Frontal cortex (tissue), 4 donors: ENCODE measurements at places on chromosomes 5 and 9.

DNA sequence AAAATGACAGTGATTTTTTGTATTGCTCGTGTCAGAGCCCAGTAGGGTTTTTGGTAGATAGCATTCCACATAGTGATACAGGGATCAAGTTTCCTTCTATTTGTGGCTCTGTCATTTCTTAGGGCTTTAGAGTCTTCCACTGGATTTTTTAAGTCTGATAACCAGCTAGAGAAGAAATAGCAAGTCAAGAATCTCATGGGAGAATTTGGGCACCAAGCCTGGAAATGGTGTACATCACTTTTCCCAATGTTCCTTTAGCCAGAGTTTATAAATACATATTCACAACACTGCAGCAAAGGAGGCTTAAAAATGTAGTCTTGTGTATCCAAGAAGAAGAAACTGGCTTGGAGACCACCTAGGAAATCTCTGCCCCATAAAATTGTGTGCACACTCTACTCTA, 647.1 kb upstream of the KLF4 start:
- no peak for DNase-seq

DNA sequence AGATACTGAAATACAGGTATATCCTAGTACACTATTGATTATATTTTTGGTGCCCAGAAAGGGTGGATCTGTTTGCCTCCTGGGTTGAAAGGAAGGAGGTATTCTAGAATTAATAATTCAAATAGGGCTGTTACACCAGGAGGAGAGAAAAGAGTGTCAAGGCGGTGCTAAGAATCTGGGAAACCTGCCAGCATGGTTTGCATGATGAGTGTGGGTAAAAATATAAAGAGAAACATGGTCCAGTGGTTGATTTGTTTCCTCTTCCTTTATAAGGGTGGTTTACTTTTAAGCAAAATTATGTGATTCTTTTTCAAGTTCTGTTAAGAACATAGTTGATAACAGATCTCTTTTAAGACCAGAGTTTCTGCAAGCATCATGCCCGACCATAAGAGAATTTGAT, 69.4 kb upstream of the NFIB start:
- DNase-seq, result no peak

DNA sequence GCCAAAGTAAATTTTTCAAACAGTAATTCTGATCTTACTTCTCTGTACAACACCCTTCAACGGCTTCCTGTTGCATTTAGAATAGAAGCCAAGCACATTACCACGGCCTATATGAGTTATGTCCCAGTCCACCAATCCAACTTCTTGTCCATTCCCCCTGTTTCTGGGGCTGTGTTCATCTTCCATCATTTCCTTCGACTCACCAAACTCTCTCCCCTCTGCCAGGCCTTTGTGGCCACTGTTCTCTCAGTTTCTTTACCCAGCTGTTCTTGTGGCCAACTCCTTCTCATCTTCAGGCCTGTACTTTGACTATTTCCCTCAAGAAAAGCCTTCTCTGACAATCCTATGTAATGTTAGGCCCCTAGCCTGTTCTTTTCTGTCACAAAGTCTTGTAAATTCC, 259.4 kb upstream of the EFNA5 start:
- DNase-seq, result no peak

- DNase-seq, result no peak
Measured at GRCh38 chr9:101562966-101563365, 29.3 kb downstream of the RNF20 start.

- no peak for DNase-seq
Measured at GRCh38 chr5:98333921-98334320, 439.5 kb upstream of the RGMB start.

GRCh38 chr5:126561908-126562307, 33.1 kb downstream of the ALDH7A1 start:
- no peak for DNase-seq

DNA sequence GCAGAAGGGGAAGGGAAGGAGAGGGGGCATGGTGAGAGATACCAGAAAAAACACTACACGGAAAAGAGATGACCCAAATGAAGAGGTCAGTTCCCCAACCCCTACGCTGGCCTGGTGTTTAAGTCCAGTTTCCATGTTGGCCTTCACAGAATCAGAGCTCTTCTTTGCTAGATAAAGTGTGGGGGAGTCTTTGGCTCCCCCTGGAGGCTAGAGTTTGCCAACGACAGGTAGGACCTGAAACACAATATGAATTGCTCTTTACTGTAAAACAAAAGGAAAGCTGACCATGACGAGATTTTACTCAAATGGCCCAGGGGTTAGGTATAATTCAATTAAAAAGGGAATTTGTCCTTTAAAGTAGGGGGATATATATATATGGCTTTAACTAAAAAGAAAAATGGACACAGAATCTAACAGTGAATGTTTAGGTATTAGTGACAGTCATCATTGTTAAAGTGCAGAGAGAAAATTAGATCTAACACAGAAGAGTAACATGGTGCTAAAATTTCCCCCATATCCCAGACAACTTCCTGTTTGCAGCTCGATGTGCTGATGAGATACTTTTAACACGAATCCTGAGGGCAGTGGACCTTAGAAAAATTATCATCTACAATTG, 92.0 kb downstream of the SV2C start:
- DNase-seq, result peak; percentile 58

DNA sequence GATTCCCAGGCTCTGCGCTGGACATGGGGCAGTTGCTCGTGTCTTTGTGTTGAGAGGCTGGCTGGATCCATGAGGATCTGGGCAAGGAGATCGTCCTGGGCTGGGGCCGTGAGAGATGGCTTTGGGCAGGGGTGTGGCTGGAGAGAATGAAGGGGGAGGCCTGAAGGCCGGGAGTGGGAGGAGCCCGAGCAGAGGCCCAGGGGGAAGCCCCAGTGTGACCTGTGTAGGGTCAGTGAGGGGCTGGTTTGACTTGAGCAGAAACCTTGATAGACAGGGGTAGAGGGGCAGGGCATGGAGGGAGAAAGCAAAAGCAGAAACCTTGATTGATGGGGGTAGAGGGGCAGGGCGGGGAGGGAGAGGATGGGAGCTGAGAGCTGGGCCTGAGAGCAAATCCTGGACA, 54.4 kb upstream of the ASS1 start:
- DNase-seq, result no peak

DNA sequence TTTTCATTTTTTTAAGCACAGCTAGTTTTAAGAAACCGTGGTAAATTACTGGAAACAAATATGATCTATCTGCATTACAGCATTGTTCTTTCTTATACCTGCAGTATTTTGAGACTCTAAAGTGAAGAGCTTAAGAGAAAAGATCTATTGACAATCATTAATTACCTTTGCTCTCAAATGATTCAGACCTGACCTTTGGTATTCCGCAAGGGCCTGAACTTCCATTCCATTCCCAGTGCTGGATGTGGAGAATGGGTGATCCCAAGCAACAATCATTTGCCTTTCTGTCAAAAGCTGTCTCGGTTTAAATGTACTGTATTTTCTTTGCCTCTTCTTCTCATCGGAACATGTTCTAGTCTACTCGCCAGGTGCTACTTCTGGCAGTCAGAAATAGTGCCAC, 18.9 kb downstream of the NREP start:
- DNase-seq, result no peak

DNA sequence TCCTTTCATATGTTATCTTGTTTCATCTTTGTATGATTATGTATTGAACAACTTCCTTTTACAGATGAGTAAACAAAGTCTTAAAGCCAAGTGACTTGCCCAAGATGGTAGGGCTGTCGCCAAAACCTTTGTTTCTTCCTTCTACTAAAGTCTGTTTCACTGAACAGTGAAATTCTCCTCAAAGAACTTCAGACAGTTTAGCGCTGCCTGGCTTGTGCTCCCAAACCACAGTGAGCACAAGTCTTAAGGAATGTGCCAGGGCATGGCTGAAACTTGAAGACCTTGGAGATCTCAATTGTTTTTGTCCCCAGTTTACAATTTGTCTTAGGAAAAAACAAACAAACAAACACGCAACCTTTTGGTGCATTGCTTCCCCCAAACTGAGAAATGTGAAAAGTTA, 273.5 kb downstream of the CRB2 start:
- DNase-seq, result no peak

GRCh38 chr5:19626211-19626610, 361.8 kb downstream of the CDH18 start:
- DNase-seq, result no peak

DNA sequence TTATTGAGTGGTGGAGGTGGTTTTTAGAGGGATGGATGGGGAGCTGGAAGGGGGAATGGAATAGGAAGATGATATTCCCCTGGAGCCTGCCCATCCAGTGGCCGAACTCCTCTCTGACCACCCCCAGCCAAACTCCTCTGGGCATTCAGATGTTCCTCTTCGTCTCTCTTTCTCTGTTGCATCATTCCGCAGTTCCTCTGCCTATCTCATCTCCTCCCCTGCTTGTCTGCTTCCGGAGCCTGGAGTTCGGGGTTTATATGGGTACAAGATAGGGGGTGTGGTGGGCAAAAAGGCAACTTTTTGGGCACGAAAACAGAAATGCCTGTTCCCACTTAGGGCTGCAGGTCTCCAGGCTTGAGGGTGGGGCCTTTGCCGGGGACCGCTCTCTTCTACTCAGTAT, 12.2 kb upstream of the CDK5RAP2 start:
- DNase-seq, result no peak

DNA sequence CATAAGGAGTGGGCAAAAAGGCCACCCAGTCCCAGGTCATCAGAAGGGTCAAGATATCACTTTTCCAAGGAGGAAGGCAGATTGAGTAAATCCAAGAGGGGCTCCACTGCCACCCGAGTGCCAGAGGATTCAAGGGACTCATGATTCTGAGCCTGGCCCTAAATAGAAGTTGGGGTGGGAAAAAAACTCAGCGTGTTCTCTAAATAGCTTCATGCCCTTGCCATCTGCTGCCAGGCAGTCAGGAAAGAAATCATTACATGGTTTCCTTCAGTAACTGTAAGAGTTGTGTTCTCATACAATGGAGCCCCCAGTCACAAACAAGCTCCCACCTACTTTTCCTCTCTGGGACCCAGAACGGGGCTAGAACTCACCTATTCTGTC, 37.2 kb downstream of the SAR1B start:
- DNase-seq, result no peak

- DNase-seq, result no peak
Measured at GRCh38 chr5:76610196-76610595, 13.0 kb downstream of the F2RL2 start.

DNA sequence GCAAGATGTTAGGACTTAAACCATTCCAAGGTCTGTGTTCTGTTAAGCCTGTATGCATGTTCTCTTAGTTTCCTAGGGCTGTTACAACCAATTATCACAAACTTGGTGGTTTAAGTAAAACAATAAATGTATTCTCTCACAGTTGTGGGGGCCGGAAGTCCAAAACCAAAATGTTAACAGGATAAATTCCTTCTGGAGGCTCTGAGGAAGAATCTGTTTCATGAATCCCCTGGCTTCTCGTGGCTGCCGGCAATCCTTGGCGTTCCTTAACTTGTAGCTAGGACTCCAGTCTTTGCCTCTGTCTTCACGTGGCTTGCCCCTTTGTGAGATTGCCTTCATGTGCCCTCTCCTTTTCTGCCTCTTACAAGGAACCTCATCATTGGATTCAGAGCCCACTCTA, 30.4 kb downstream of the FEM1C start:
- no peak for DNase-seq

- no peak for DNase-seq
Measured at GRCh38 chr5:65446682-65447081, 35.0 kb downstream of the ADAMTS6 start.

DNA sequence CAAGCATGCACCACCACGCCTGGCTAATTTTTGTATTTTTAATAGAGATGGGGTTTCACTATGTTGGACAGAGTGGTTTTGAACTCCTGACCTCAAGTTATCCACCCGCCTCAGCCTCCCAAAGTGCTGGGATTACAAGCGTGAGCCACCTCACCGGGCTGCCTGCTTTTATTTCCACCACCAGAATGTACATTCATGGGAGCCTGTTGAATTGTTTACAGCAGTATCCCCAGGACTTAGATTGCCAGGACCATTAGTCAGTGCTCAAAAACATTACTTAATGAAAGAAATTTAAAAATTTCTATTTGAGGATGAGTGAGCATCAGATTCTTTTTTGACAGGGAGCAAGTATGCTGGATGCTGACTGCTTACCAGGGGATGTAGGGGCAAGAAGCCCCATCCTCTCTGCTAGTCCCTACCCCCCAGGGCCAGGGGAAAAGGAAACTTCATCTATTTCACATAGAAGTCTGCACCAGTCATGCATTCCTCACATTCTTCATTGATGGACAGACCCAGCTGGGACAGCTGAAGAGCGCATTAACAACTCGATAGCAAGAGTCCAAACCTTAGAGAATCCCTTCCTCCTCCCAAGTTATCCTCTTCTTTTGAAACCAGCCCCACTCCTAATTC, 10.3 kb upstream of the RGMB start:
- no peak for DNase-seq

- DNase-seq, result no peak
Measured at GRCh38 chr5:73522989-73523388, 24.7 kb downstream of the BTF3 start.

DNA sequence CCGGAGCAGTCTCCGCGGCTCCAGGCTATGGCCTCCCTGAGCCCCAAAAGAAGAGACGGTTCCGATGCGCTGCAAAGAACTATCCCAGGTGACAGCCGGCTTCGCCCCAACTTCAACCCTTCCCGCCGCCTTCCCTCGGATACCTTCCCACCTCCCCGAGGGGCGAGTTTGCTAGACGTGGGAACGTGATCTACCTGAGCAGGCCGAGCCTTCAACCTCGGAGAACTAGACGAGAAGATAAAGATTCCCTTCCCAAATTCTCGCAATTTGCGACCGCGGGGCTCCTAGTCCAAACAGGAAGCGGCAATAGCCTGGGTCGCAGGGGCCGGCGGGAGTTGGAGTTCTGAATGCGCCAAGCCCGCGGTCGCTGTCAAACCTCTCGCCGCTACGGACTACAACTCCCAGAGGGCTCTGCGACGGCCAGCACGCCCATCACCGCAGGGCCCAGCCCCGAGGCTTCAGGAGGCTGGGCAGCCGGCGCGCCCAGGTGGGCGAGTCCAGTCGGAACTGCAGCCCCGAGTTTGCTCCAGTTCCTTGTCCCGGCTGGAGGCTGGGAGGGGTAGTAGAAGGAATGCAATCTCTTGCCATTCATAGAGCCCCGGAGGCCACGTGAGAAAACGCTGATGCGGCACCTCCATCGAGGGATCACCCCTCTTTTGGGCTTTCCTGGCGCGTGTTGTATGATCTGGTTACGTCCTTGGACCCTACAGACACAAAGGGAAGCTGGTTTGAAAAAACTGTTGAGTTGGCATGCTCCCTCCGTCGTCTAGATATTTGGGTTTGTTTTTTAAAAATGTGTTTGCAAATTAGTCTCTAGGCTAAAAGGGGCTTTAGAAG, at the start of gene SLC38A9:
SLC38A9 (minus strand) TSS at position 302 of the 837 bp plus-strand sequence. CDS start 14,366 bp downstream, outside the sequence.
- DNase-seq, result peak; percentile 90

DNA sequence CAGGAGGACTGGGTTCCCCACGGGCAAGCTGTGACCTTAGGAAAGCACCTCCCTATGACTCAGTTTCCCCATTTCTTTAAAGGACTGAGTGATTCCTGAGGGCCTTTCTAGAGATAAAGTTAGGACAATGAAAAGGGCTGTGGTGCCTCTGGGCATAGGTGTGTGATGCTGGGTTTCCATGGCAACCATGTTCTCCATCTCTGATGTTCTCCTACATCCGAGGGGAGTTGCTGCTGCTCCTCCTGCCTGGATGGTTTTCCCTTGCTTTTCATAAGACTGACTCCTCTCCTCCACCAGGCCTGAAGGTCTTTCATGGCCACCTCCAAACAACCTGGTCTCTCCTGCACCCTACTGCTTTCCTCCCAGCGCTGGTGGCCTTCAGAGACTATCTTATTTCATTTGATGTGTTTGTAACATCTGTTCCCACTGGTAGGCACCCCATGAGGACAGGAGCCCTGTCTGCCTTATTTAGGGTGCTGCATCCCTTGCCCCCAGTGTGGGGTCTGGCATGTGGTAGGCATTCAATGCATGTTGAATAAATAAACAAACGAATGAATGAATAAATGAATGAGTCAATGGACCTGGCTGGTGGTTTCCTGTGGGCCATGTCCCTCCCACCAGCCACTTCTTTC, 112.2 kb upstream of the HAND1 start:
- no peak for DNase-seq
